Immature natural killer cell (primary cell): ENCODE measurements at places on chromosomes 7 and 10.
A peak's percentile ranks its signal among the peaks of the same experiment; 100 is the strongest.

DNA sequence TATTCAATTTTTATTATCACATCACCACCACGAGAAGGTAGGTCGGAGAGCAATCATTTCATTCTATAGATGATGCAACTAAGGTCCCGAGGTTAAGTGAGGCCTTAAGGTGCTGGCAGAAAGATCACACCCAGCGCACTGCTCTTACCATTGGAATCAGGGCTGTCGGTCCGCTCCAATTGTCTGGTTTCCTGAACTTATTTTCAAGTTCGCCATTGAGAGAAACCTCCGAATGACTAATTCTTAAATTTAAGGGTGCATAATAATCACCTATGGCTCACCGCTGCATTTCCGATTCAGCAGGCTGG is 625 bp upstream of the GSTO2 start:
- DNase-seq, result no peak

DNA sequence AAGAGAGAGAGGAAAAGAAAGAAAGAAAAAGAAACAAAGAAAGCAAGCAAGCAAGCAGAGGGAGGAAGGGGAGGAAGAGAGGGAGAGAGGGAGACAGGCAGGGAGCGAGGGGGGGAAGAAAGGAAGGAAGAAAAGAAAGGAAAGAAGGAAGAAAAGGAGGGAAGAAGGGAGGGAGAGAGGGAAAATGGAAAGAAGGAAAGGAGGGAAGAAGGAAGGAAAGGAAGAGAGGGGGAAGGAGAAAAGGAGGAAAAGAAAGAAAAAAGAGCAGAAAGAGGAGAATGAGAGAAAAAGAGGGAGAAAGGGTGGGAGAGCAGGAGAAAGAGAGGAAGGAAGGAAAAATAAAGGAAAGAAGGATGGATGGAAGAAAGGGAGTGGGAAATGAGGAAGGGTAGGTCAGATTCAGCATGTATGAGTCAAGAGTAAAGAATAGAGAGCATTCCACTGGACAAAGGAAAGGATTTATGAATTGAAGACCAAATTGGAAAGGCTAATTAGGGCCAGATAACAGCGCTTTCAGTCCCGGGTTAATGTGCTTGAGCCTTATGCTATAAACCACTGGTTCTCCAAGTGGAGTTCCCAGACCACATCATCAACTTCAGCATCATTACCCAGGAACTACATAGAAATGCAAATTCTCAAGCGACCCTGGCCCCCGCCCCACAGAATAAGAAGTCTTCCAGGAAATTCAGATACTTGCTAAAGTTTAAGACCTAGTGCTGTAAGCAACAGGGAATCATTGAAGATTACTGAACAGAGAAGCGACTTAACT is 85.1 kb downstream of the C10orf90 start:
- no peak for DNase-seq

DNA sequence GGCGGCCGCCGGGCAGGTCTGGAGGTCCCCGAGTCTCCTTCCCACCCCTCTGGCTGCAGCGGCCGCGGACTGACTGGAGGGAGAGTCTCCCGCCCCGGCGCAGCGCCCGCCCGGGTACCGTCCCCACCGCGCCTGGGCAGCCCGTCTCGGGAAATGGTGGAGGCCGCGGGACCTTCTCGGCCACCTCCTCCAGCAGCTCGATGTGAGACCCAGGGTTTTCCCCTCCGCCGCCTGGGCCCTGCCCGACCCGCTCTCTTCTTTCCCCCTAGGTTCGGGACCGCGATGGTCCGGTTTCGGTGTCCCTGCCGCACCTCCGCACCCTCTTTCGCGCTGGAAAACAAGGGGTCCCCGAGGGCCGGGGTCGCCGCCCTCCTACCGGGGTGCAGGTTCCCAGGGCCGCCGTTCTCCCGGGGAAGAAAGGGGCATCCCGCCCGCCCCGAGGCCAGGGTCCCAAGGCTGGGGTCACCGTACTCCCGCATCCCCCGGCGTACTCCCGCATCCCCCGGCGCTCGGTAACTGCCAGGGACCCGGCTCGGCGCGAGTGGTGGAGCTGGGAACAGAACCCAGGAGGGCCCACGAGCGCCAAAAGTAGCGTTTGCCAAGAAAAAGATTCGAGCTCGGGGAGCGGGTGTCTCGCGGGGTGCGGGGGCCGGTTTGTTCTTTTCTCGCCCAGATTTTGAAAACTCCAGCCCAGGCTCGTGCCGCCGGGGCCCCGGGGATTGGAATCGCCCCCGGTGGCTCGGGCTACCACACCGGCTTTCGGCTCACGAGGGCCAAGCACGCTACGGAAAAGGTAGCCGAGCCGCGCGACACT is 3.4 kb downstream of the TNRC18 start:
- DNase-seq, result no peak

GRCh38 chr10:99412099-99412498 is 18.3 kb downstream of the GOT1 start:
- no peak for DNase-seq

- no peak for DNase-seq
Measured at GRCh38 chr10:122098924-122099323, 110.0 kb downstream of the TACC2 start.

DNA sequence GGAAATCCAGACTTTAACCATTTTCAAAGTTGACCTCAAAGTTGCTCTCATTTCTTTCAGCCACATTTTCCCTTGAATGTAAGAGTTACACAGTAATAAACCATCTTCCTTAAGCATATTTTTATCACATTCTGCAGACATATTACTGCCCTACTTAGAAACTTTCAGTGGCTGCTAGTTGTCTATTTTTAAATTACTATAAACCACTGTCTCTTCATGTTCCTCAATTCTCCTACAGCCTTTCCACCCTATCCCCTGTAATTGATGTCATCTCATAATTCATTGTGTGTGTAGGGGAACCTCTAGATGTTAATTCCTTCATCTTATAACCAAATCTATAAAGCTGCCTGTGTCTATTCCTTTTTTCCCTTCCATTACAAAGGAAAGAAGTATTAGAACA is 78.1 kb upstream of the STRIP2 start:
- DNase-seq, result no peak

DNA sequence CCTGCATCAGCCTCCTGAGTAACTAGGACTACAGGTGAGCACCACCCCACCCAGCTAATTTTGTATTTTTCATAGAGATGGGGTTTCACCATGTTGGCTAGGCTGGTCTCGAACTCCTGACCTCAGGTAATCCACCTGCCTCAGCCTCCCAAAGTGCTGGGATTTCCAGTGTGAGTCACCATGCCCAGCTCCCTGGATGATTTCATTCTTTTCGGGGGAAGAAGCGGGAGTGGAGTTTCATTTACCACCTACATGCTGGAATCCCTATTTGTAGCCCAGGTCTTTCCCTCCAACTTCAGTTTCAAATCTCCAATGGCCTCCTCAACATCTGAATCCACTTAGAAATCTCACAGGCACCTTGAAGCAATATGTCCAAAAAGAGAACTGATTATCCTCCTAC is 2.9 kb upstream of the BTRC start:
- DNase-seq, result no peak

DNA sequence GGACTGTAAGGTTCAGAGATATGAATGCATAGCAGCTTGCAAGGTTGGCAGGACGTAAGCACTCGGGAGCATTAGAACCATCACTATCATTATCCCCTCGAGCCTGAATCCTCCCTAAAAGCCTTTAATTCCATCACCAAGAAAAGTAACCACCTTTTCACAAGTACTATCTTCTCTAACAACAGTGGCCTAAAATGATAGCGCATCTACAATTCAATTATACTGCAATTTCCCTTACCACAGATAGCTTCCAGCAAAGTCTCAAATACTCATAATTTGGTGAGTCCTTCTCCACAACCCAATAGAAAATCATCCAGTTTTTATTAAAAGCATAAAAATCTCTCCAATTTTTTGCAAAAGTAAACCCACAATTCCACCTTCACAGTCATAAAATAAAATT is 42.0 kb downstream of the COL1A2 start:
- DNase-seq, result no peak

DNA sequence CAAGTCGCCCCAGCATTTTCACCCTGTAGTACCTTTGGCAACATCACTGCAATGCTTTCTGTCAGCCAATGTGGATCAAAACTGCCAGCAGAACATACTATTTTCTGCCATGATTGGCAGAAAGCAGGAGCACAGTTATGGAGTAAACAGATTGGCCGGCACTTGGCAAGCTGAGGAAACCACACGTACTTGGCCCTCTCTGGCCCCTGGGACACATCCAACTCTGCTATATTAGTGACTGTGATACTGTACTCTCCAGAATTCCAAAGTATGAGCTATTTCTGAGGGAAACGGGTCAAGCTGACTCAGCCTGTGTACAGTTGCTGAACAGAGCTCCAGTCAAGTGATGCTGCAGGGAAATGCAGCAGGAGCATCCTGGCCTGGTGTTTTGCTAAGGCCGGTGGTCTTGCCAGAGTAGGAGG is 39.8 kb upstream of the LANCL2 start:
- no peak for DNase-seq

DNA sequence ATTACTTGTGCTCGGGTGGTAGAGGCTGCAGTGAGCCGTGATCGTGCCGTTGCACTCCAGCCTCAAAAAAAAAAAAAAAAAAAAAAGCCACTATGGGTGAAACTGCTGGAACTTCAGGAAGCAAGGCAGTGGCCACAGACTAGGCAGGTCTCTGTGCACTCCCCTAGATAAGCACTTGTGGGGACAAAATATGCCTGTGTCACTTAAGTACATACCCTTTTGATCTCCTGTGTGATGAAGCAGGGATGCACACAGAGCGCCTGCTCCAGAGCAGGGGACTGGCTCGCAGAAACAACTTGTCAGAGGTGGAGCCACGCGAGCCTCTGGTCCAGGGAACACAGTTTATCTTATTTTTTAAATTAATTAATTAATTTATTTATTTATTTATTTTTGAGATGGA is 42.9 kb upstream of the PSAP start:
- DNase-seq, result no peak

DNA sequence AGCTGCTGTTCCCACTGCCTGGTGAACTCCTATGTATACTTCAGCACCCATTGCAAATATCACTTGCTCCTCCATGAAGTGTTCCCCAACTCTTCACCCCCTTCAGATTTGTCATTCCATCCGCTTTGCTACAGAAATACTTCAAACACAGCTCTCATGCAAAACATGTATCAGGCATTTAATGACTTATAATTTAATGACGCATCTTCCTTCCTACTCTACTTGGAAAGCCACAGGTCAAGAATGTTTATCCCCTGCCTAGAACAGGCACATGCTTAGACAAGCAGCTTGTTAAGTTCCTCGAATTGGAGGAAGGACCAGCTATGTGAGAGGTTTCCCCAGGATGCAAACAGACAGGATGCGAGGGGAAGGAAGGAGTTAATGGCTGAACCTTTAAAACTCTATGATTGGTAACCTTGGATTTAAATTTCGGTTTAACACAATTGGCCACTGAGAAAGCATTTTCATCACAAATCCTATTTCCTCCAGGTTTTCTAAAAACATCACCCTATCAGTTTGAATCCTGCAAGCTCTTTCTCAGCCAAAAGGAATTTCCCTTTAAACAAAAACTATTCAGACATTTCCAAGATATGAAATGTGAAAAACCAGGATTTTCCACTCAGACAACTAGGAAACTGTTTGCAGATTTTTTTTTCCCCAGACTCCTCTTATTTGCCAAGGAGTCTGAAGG is 11.5 kb downstream of the CREB3L2 start:
- no peak for DNase-seq

- DNase-seq, result no peak
Measured at GRCh38 chr10:9781666-9782065, 1236.0 kb upstream of the CELF2 start.

DNA sequence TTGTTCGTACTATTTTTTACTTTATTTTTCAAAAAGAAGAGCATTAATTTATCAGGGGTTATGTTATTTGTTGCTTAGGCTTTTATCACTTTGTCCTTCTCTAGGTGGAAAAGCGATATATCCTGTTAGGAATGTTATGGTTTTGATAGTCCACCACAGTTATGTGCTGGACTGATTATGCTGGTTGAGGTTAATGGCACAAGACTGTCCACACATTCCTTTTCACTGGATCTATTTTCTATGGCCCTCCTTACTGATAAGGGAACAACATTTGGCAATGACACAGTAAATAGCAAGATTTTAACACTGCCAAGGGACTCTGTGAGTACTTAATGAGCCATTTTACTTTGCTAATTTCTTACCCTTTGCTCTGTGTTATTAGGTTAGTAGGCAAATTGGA is 1212.3 kb downstream of the NXPH1 start:
- no peak for DNase-seq

DNA sequence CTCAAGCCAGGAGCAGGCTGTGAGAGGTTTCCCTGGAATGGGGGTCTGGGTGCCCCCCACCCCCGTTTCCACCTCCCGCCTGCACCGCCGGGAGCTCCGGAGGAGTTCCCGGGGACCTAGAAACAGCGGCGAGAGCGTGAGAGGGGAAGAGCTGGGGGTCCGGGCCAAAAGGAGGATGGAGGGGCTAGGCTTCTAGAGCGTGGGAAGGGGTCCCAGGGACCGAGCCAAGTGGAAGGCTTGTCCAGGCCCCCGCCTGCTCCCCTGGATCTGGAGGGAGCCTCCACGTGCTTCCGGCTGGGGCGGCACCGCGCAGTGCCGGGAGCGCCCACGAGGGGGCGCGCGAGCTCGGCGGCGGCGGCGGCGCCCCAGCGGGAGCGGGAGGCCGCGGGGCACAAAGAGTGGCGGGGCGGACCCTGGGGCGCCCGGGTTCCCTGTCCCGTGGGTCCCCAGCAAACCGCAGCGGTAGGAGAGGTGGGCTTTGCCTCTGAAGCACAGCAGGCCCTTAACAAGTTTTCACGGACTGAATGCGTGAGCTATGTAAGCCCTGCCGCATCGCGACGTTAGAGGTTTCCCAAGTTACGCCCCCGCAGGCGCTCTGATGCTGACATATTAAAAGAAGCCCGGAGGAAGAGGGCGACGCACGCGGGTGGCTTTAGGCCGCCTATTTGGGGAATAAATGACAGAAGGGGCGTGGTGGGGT is 104.4 kb upstream of the LRRC4 start:
- DNase-seq, result peak; percentile 65

GRCh38 chr10:36494371-36494770 is 631.0 kb upstream of the ANKRD30A start:
- no peak for DNase-seq

DNA sequence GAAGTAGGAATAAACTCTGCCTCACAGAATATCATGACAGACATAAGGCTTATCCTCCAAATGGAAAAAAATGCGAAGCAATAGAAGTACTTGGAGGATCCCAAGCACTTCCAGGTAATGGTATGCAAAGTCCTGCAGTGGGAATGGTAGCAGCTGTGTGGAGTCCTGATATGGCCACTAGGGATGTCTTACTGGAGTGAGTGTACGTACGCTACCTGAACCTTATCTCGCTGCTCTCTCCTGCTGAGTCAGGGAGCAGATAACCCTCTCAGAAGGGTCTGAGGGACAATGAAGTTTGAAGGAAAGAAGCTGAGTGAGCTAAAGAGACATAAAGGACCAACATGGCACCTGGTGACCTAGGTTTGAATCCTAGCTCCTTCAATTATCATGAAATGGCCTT is 42.2 kb downstream of the CH25H start:
- no peak for DNase-seq
